ENCODE measurements at places on chromosomes 4 and X.
A peak's percentile ranks its signal among the peaks of the same experiment; 100 is the strongest.

DNA sequence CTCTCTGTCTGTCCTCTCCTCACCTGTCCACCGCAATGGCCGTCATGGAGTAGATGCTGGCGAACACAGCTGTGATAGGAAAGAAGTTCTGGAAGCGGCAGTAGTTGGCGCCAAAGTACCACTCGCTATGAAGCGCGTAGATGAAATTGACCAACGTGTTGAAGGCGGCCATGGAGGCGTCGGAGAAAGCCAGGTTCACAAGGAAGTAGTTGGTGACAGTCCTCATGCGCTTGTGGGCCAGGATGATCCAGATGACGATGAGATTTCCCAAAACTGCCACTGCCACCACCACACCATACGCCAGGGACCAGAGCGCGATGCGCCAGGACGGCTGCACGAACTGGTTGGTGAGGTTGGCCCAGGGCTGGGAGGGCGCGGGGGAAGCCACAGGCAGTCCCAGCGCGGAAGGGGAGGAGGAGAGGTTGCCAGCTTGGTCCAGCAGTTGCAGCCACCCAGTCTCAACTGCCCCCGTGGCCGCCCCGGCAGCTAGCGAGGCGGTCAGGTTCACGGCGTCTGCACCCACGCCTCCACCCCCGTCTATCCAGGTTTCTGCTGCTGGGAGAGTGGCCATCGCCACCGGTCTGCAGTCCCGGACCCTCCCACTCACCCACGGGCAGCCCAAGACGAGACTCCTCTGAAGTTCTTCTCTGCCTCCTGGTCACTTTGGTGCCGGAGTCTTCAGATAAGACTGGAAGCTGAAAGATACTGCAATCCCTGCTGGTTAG lies 518 bp downstream of the TACR3 start:
- DNase-seq, result no peak

GRCh38 chr4:53782458-53782845 lies 191.2 kb upstream of the LNX1 start:
- DNase-seq, result no peak

- DNase-seq, result peak; percentile 15
Measured at GRCh38 chr4:174120446-174121295, 162.8 kb downstream of the FBXO8 start.

DNA sequence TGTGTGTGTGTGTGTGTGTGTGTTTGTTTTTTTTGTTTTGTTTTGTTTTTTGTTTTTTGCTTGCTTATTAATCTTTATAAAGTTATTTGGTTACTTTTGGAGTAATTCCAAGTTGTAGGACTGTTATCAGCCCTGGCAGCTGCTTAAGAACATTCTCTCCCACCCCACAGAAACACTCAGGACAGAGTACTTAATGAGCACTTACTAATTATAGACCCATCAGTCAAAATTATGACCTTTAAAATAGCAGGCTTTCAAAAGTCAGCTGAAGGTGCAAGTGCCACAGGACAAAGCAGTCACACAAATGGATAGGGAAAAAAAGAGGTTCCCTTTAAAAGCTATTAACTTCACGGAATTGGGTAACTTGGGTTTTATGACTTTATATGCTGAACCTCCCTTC lies 69.0 kb downstream of the BEND2 start:
- DNase-seq, result no peak

- no peak for DNase-seq
Measured at GRCh38 chr4:19024047-19024446, 1002.5 kb upstream of the LCORL start.

GRCh38 chr4:189062047-189062820 lies 878.4 kb upstream of the FRG1 start:
- no peak for DNase-seq

GRCh38 chr4:111838406-111838930 lies 306.8 kb upstream of the FAM241A start:
- DNase-seq, result no peak
